Calu3 (cell line): ENCODE measurements at places on chromosomes 3 and 15. TPM values are rescaled to one million over a fixed set of nuclear protein-coding genes. Genes with fewer than 3 reads are reported as not detected.

DNA sequence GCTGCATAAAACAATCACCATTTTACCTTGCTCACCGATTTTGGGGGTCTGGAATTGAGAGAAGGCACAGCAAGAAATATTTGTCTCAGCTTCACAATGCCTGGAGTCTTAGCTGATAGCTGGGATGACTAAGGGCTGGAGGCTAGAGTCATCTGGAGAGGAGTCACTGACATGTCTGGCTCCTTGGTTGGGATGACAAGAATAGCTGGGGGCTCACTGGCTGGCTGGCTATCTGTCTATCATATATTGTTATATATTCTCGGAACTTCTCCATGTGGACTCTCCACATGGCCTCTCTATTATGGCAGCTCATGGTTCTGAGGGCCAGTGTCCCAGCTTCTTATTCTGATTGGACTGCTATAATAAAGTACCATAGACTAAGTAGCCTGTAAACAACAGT lies 20.0 kb upstream of the TRIM71 start:
- no peaks in the 10 kb centered on the region for H3K36me3 ChIP-seq
- no peak overlapping the region for H3K4me3 ChIP-seq
- peaks cover 11% of the 10 kb centered on the region for H3K4me1 ChIP-seq
- H3K27ac ChIP-seq, result no peak overlapping the region
- no peak for DNase-seq

DNA sequence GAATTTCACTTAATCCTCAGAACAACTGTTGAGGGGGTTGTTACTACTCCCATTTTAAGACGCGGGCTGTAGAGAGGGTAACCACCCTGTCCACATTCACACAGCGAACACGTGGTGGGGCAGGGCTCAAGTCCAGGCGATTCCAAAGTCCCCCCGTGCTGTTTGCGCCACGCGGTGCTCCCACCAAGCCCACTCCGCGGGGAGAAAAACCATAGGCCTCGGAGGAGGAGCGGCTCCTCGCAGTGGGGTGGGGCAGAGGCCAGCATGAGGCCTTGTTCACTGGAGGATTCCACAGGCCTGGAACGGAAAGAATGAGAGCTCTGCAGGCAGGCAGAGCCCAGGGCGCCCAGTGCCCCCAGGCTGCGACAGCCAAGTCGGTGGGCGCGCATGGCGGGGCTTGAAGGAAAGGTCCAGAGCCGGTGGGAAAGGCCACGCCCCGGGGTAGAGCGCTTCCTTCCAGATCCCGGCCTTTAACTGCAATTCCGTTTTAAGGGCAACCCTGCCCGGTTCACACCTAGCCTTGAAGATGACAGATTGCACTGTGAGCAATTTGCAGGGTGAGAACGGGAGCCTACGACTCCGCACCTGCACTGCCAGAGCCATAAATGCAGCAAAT lies 161.8 kb upstream of the TBL1XR1 start:
- peaks cover 60% of the 10 kb centered on the region for H3K4me1 ChIP-seq
- peaks cover 46% of the 10 kb centered on the region for H3K36me3 ChIP-seq
- H3K4me3 ChIP-seq, result peak overlapping the region; percentile 63
- DNase-seq, result peak; percentile 57

GRCh38 chr3:12556690-12557472 lies at the start of gene MKRN2:
TSS of gene MKRN2 (plus strand) at chr3:12557087. CDS start at chr3:12557151, 64 bp downstream.
- no peaks in the 10 kb centered on the region for H3K27me3 ChIP-seq
- peak within 1 kb of the TSS; percentile 86 for H3K4me3 ChIP-seq
- peak within 1 kb of the TSS; percentile 84 for H3K27ac ChIP-seq
- H3K36me3 ChIP-seq, result peaks cover 26% of the 10 kb centered on the region

GRCh38 chr15:48373821-48374451 lies 42.7 kb downstream of the DUT start:
- peaks cover 11% of the 10 kb centered on the region for H3K4me1 ChIP-seq
- H3K4me3 ChIP-seq, result peak overlapping the region; percentile 22
- peak; percentile 23 for DNase-seq

DNA sequence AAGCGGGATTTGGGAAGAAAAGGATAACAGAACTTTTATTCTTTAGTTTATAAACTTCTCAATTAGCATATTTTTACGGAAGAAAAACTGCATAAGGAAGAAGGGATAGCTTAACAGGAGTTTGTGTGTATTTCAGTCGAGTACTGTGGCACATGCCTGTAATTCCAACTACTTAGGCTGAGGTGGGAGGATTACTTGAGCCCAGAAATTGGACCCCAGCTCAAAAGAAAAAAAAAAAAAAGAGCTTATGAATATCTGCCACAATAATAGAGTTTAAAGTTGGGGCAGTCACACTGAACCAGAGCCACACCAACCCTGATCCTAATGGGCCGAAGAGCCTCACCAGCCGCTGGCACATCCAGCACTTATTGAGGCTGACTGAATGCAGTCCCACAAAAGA lies 31.1 kb downstream of the CHAC1 start:
- H3K27ac ChIP-seq, result no peak overlapping the region
- no peaks in the 10 kb centered on the region for H3K4me1 ChIP-seq
- DNase-seq, result no peak
- no peak overlapping the region for H3K4me3 ChIP-seq
- H3K27me3 ChIP-seq, result no peaks in the 10 kb centered on the region

- H3K27ac ChIP-seq, result peak overlapping the region; percentile 37
- peaks cover 32% of the 10 kb centered on the region for H3K27me3 ChIP-seq
- no peak overlapping the region for H3K4me3 ChIP-seq
- no peaks in the 10 kb centered on the region for H3K4me1 ChIP-seq
- H3K36me3 ChIP-seq, result peaks cover 11% of the 10 kb centered on the region
Observed at GRCh38 chr3:46667061-46667621, 26.3 kb downstream of the ALS2CL start.

- H3K27me3 ChIP-seq, result peaks cover 20% of the 10 kb centered on the region
- H3K4me1 ChIP-seq, result no peaks in the 10 kb centered on the region
- no peak overlapping the region for H3K4me3 ChIP-seq
- no peaks in the 10 kb centered on the region for H3K36me3 ChIP-seq
Observed at GRCh38 chr3:135558906-135559305, 406.6 kb upstream of the PPP2R3A start.

- peaks cover 8% of the 10 kb centered on the region for H3K4me1 ChIP-seq
- H3K4me3 ChIP-seq, result no peak overlapping the region
- H3K27ac ChIP-seq, result no peak overlapping the region
- DNase-seq, result no peak
- no peaks in the 10 kb centered on the region for H3K27me3 ChIP-seq
Observed at GRCh38 chr15:85554852-85555521, 174.6 kb downstream of the AKAP13 start.

The SAXO2 gene
- total RNA-seq, result 1.9 and 5.3 TPM in 2 replicates

The CCNB2 gene
- total RNA-seq, result 72.5 and 86.4 TPM in 2 replicates

The ZNF774 gene
- 6.2 and 10.4 TPM in 2 replicates for total RNA-seq

The STRIT1 gene
- not detected in 2 replicates for total RNA-seq

The SLC12A8 gene
- 15.5 and 16.8 TPM in 2 replicates for total RNA-seq
